Fibroblast of skin of left biceps (primary cell): ENCODE measurements at places on chromosomes 12 and 14.

GRCh38 chr14:100575266-100575995, 11.8 kb downstream of the BEGAIN start:
- no peak for DNase-seq

DNA sequence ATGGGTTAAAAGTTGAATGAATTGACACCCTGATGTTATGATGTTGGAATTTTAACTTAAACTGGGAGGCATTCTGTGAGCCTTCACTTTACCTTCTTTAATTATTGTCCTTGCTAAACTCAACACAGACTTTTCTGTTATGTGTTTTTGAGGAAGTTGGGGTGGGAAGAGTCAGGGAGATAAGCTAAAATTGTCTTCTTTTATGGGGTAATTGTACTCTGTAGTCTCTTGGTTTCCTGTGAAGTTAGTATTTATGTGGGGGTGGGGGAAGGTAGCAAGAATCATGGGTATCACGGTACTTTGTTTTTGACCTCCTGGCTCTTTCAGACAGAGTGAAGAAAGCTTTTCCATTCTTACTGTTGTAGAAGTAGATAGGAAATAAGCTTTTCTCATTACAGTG, 32.9 kb downstream of the RAB21 start:
- DNase-seq, result no peak

DNA sequence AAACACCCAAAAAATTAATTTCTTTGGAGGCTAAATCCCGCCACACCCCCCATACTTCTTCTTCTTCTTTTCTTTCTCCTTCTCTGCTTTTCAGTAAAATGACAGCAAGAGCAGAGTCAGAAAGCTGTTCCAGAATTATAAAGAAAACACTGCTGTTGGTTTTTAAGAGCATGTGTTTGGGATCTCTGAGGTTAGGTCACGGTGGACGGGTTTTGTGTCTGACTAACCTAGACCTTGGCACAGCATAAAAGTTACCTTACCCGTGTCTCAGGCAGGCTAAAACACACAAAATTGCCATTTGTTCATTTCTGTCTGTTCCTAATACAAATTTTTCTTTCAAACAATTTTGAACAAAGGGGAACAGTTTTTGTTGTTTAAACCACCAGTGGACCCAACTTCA, 540.8 kb downstream of the NRXN3 start:
- no peak for DNase-seq

DNA sequence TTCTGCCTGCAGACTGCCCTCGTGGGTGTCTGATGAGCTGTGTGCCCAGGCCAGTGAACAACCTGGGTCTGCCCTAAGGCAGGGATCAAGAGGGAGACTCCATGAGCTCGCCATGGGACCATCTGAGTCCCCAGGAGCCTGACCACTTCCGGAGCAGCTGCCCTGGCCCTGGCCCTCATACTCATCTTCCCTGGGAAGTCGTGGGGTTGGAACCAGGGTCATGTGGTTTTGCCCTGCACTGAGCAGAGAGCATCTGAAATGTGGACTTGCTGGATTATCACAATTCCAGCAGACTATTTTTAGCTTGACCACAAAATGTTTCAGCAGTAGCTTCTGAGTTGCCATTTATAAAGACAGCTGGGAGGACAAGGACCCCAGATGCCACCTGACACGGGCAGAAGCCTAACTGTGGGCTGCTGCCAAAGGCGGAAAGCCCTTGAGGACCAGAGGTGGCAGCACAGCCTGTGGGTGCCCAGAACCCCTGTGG, 6.7 kb downstream of the BTBD6 start:
- no peak for DNase-seq

DNA sequence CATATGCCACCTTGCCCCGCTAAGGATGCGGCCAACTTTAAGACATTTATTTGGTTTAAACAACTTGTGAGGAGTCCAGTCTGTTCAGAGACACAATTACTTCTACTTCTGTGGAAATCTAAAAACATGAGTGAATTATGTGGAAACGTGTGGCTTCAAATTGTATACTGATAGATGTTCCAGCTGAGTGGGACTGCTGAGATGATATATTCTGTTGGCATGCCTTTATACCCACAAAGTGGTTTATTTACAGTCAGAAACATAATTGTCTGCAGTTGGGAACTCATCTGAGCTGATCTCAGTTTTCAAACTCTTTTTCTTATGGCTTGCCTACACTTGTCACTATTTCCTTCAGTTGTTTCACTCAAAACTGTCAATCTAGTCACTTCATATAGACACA, 67.8 kb downstream of the FLRT2 start:
- DNase-seq, result no peak

GRCh38 chr12:79174626-79175025, 310.1 kb downstream of the SYT1 start:
- DNase-seq, result peak; percentile 61

- DNase-seq, result no peak
These were observed 177.5 kb upstream of the ATF7IP start for GRCh38 chr12:14187966-14188365.

GRCh38 chr12:89768586-89769482, 60.2 kb upstream of the ATP2B1 start:
- DNase-seq, result peak; percentile 67

- DNase-seq, result no peak
These were observed 54.6 kb upstream of the PTGR2 start for GRCh38 chr14:73796893-73797542.

GRCh38 chr12:6539314-6539682, 5.0 kb downstream of the GAPDH start:
- DNase-seq, result no peak

GRCh38 chr12:116878567-116879508, 2.4 kb downstream of the HRK start:
- no peak for DNase-seq

DNA sequence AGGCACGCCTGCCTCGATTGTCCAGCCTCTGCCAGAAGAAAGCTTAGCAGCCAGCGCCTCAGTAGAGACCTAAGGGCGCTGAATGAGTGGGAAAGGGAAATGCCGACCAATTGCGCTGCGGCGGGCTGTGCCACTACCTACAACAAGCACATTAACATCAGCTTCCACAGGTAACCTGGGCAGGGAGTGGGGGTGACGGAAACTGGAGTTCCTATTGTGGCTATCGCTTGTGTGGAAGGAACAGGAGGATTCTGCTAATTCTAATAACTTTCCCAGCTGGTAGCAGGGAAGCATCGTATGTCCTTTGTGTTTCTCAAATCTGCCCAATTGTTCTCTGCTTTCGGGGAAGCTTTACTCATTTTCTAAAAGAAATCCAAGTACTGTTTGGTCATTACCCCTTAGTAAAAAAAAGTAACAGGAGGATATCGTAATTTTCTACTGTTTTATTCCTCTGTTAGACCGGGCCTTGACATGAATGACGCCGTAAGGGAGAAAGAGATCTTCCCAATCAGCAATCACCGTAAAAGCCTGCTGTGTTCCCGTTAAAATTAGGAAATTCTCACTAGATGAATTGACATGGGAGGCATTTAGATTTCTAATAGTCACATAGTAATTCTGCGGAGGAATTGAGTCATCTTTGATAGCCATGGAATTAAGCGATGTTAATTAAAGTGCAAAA, 449 bp downstream of the THAP2 start:
- no peak for DNase-seq

GRCh38 chr14:24280797-24281460, 9.5 kb upstream of the RABGGTA start:
- DNase-seq, result no peak

GRCh38 chr12:26410689-26411088, 215.3 kb downstream of the SSPN start:
- no peak for DNase-seq

- no peak for DNase-seq
These were observed 3.6 kb downstream of the LTBR start for GRCh38 chr12:6387541-6387940.

DNA sequence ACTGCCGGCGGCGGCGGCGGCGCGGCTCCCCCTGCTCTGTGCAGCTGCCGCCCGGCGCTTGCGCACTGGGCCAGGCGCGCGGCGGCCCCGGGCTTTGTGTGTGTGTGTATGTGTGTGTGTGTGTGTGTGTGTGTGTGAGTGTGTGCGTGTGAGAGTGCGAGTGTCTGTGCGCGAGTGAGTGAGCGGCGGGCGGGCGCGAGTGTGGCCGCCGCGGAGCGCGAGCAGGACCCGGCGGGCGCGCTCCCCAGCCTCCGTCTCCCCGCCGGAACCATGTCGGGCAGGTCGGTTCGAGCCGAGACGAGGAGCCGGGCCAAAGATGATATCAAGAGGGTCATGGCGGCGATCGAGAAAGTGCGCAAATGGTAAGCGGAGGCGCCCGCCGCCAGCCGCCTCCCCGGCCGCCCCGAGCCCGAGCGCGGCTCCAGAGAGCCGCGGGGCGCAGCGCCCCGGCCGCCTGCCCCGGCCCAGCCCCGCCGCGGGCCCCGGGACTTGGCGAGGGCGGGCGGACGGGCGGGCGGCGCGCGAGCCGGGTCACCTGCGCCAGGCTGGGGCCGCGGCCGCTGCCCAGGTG, at the start of gene BCL7A:
Gene BCL7A (plus strand): TSS at position 63 of the 571 bp plus-strand sequence. CDS start 208 bp downstream, at position 271.
- peak; percentile 56 for DNase-seq

DNA sequence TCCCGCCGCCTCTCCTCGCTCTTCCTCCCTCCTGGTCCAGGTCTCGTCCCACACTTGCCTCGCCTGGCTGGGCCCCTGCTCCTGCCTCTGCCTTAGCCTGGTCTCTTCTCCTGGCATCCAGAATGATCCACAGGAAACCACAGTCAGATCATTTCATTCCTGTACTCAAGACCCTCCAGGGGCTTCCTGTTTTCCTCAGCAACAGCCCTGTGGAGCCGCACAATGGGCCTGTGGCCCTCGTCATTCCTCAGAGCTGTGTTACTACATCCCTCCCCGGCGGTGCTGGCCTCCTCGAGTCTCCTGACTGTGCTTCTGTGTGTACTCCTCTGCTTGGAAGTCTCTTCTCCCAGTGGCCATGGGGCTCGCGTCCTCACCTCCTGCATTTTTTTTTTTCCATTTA, 20.1 kb downstream of the ATP6V0A2 start:
- no peak for DNase-seq

GRCh38 chr12:6978611-6979011, 7.9 kb downstream of the EMG1 start:
- DNase-seq, result no peak

DNA sequence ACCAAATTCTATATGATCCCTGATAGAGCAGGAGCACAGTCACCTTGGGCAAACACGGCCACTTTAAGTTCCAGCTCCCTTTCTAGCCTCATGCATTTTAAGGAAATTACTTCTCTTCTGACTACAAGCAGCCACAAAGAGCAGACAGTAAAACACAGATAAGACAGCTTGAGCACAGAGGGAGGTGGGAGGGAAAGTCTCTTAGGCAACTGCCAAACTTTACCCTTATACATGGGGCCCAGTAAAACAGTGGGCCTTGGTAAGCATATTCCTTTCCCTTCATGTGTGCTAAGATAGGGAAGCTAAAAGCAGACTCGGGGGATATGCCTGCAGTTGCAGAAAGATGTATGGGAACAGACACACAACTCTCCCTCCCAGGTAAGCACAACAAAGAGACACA, 235.9 kb downstream of the CPNE8 start:
- no peak for DNase-seq

- DNase-seq, result no peak
These were observed 32.9 kb upstream of the IFT81 start for GRCh38 chr12:110091136-110091711.

DNA sequence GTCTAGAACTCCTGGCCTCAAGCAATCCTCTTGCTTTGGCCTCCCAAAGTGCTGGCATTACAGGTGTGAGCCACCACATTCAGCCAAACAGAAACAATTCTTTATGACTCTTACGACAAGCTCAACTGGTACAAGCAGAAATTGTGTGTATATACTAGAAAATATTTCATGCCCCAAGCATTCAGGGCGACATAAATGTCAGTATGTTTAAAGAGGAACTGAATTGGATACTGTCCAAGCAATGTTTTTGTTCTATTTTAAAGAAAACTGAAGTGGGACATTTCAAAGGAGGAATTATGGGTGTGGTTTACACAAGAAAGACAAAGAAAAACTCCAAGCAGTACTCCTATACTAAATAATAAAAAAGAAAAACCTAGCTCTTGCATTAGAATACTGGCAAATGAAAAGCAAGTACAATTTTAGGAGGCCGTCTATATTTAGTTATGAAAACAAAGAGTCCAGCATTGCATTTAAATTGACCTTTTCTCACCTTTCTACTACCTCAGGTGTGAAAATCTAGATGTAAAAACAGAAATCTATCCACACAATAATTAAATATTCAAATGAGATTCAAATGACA, 48.9 kb downstream of the PPP1R12A start:
- DNase-seq, result no peak

DNA sequence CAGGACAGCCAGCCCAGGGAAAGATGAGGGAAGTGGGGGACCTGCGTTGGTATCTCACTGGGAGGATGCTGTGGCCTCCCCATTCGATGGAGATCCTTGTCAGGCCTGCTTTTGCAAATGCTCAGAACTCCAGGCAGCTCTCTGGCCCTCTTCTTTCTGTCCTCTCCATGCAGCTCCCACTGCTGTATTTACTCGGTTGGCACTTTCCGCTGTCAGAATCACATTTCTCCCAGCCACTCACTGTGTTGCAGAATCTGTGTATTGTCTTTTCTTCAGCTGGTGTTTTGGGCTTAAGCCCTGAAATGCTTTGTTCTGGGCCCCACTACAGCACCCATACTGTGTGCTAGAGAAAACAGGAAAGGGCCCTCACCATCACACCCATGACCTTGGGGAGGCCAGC, 401.1 kb downstream of the RGS6 start:
- no peak for DNase-seq

- no peak for DNase-seq
These were observed 27.8 kb downstream of the ANKRD9 start for GRCh38 chr14:102481791-102482238.

GRCh38 chr14:85316701-85317410, 213.1 kb upstream of the FLRT2 start:
- no peak for DNase-seq
